BE2C (cell line): ENCODE measurements at places on chromosomes 3 and 15.

GRCh38 chr3:72160351-72160750 is 375.4 kb upstream of the PROK2 start:
- DNase-seq: no peak

DNA sequence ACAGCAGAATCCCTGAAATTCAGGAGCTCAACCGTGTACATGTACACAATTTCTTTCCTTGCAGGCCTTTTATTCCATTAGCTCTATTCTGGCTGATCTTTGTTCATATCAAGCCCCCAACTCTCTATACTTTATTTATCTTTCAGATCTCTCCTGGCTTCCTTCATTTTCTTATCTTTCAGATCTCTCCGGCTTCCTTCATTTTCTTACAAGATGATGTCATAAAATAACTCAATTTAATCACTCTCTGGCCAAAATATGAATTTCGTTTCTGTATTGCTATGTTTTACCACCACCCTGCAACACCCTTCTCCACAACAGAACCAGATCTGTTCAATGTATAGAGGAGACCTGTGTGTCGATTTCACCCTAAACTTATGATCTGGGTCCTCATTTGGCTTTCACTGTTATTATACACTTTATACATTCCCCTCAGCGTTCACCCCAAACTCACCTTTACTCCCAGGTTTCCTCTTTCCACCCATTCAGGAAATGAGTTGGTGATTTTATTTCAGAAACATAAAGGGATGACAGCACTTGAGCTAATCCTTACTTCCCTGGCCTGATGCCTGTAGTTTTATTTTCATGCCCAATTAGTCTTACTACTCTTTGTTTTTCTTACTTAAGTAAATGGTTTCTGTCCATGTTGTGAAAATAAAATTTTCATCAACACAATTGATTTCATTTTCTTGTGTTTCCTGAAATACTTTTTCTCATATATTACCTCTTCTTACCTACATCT is 195.5 kb downstream of the BCHE start:
- DNase-seq: no peak

DNA sequence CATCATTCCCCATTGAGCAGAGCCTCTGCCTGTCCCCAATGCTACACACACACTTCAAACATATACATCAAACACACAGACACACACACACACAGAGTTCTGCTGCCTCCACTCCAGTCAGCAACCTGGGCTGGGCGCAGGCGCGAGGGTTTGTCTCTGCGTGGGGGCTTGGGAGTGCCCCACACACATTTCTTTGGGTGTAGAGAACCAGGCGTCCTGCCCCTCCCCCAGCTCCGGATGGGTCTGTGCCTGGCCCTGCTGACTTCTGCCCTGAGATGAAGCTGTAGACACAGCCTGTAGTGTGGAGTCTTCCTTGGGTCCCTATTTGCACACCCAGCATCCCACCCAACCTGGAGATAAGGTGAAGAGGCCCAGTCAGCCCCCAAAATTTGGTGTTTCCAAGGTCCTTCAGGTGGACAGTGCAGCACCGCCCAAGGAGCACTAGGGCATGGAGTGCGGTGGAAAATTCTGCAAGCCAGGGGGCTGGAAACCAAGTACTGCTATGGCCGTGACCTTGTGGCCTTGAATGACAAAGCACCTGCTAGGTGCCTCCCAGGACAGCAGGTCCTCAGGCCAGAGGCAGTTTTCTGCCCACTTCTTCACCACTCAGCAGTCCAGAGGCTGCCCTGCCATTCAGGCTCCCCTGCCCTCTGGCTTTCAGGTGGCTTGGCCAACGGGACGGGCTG is 26.8 kb downstream of the FBXW12 start:
- no peak for DNase-seq

DNA sequence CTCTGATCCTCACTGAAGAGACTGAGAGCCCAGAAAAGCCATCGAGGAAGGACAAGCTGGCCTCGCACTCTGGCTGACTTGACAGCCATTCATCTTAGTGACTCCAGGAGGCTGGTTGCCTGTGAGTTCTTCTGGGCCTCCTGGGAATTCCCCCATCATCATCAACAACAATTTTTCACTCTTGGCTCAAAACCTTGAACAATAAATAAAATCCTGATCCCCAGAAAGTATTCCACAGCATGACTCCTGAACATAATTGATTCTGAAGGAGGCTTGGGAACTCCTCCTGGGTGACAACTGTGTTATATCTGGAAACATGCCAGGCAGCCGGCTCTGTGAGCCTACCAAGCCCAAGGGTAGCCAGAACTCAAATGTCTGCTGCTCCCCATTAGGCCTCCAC is 188.6 kb downstream of the SHQ1 start:
- DNase-seq: no peak

GRCh38 chr3:185129083-185129482 is 23.8 kb downstream of the C3orf70 start:
- no peak for DNase-seq

- DNase-seq: no peak
Observed at GRCh38 chr3:53696401-53697172, 149.6 kb downstream of the CHDH start.

- no peak for DNase-seq
Observed at GRCh38 chr15:39406485-39406884, 174.4 kb upstream of the THBS1 start.

GRCh38 chr15:71424765-71425164 is 309.5 kb downstream of the THSD4 start:
- DNase-seq: no peak

- peak; percentile 90 for DNase-seq
Observed at GRCh38 chr3:66195347-66195783, 25.4 kb upstream of the SLC25A26 start.

GRCh38 chr3:10944866-10945265 is 47.7 kb upstream of the SLC6A1 start:
- no peak for DNase-seq

DNA sequence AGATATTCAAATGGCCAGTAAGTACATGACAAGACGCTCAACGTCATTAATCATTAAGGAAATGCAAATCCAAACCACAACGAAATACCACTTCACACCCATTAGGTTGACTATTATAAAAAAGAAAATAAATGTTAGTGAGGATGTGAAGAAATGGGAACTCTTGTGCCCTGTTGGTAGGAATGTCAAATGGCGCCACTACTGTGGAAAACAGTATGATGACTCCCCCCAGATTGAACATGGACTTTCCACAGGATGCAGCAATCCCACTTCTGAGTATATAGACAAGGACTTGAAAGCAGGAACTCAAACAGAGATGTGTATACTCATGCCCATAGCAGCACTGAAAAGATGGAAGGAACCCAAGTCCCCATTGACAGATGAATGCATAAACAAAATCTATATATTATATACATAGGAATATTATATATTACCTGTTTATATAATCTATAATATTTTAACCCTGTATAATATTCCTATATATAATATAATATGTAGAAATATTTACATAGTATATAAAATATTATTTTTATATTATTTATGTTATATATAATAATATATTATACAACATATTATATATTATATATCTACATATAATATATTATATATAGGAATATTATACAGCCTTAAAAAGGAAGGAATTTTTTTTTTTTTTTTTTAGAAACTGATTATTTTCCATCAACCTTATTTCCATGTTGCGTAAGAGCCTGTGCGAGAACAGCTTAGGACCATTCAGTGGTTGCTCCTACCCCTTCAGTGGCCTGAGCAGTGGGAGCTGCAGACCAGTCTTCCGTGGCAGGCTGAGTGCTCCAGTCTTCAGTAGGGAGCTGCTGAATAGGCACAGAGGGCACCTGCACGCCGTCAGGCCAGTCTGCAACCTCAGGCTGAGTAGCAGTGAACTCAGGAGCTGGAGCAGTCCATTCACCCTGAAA is 17.6 kb upstream of the PIGZ start:
- DNase-seq: no peak

GRCh38 chr3:126152458-126152857 is 27.9 kb downstream of the ALDH1L1 start:
- no peak for DNase-seq

DNA sequence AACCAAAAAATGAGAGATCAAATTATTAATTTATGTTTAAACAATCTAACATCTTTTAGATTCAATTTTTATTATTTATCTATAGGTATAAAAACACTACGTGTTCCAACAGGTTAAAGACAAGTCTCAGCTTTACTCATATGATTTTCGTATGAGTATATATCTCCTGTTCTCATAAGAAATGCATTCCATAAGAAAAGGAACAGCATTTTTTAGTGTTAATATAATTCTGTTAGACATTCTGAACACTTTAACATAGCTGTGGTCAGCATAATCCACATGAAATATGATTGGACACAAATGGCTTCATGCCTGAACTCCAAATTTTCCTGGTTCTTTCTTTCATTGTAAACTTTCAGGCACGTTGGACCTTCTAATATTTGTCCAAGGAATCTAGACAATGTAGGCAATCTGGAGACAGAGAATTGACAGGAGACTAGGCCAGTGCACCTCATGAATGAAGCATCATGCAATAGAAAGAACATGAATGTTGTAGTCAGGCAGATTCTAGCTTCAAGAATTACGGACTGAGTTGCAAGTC is 1122.0 kb upstream of the ALCAM start:
- DNase-seq: no peak

GRCh38 chr3:177931346-177931745 is 604.9 kb upstream of the KCNMB2 start:
- DNase-seq: no peak

DNA sequence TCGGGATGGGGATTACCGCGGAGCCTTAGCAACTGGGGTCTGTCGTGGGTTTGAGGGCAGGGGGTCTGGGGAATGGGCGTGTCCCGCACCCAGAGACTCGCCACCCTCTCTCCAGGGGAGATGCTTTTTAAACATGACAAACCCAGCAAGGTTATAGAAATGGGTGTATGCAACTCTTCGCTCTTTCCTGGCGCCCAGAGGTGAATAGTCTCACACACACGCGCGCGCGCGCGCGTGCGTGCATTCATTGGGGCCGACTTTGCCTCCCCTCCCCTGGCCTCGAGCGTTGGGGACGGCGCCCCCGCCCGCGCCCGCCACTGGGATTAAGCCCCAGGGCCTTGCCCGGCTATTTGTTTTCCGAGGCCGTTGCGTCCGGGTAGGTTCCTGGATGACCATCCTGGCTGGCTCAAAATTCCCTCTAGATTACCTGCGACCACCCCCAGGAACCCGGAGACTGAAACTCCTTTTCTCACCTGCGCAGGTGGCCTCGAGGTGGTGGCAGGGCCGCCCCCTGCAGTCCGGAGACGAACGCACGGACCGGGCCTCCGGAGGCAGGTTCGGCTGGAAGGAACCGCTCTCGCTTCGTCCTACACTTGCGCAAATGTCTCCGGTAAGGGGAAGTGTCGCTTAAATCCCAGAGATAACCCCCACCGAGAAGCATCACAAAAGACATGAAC is 777 bp downstream of the GPR160 start:
- peak; percentile 15 for DNase-seq

DNA sequence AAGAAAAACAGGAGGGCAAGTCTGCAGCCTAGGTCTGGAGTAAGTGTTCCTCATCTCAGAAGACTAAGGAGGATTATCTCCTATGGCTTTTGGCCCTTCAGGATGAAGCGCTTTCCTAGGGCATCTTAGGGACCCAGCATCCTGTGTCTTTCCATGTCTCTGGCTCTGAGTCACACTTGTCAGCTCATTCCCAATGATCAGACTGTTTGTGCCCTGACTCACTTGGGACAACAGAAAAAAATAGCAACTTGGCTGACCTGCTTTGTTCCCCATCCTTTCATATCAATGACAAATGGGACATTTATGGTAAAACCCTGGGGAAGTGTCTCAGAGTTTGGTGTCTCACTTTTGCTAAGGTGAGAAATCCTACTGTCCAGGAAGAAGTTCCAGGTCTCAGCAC is 76.2 kb upstream of the OXTR start:
- no peak for DNase-seq

DNA sequence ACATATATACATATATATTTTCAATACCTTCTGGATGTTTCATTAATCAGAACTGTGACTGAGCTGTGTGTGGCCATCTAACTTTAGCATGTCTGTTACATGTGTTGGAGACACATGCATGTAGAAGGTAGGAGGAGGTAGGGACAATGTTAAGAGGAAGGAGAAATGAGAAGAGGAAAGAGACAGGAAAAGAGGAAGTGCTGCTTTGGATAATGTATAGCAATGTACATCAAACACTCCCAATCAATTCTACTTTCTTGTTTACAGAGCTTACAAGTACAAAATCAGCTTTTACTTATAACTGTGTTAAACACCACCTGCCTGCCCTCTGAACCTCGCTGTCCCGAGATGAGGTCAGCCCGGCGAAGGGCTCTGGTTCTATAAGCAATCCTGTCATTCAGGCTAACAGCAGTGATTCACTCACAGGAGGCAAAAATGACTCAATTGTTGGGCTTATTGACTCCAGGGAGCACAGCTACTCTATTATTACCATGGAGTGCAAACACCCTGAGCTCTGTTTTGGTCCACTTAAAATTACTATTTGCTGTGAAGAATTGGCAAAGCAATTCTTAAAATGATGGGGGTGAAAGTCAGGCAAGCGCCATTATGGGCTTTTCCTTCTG is 188.9 kb downstream of the MEIS2 start:
- DNase-seq: no peak

- DNase-seq: no peak
Observed at GRCh38 chr15:36362509-36362915, 216.9 kb upstream of the CDIN1 start.

GRCh38 chr15:65902373-65902772 is 33.1 kb downstream of the RAB11A start:
- DNase-seq: no peak

DNA sequence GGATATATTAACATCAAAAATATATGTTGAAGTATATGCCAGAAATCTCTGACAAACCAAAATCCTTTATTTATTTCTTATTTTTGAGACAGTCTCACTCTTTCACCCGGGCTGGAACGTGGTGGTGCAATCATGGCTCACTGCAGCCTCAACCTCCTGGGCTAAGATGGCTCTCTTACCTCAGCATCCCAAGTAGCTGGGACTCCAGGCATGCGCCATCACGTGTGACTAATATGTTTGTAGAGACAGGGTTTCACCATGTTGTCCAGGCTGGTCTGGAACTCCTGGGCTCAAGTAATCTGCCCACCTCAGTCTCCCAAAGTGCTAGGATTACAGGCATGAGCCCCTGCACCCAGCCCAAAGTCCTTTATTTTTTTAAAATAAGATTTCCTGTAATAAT is 11.9 kb downstream of the FAIM start:
- DNase-seq: no peak

- DNase-seq: no peak
Observed at GRCh38 chr3:13015286-13016082, 57.7 kb downstream of the IQSEC1 start.

GRCh38 chr3:107641572-107642307 is 119.0 kb downstream of the BBX start:
- no peak for DNase-seq

DNA sequence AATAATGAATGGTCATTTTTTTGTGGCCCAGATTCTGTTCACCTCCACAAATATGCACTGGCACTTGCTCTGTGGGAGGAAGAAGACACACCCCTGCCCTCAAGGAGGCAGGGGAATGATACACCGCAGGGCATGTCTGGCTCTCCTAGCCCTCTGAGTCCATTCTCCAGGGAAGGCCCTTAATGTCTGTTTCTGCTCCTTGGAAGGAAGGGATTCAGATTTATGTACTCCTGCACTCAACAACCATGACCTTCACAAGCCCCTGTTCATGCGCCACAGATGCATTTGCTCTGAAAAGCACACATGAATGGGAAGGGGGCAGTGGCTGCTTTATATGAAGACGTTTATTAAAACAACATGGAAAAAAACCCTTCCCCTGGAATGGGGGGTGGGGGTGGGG is 333.8 kb downstream of the EPHB1 start:
- DNase-seq: no peak

- DNase-seq: no peak
Observed at GRCh38 chr3:87375231-87375682, 98.9 kb upstream of the POU1F1 start.

GRCh38 chr3:25427942-25428788 is at the start of gene RARB:
RARB (plus strand) TSS chr3:25428263; CDS start chr3:25428732, 469 bp downstream.
- peak; percentile 24 for DNase-seq
